Parietal lobe (tissue), 2 donors: ENCODE measurements at places on chromosomes 2 and 18. TPM values are rescaled to one million over a fixed set of nuclear protein-coding genes. Genes with fewer than 3 reads are reported as not detected.

CPS1 gene
- 3.1 TPM for total RNA-seq

CNGA3 gene
- total RNA-seq, result 6.3 TPM

DYNAP gene
- not detected for total RNA-seq

RASGRP3 gene
- total RNA-seq, result 12.2 TPM

C2orf80 gene
- total RNA-seq, result 21.0 TPM

CIB4 gene
- total RNA-seq, result not detected

RFTN2 gene
- 26.0 TPM for total RNA-seq

GNAL gene
- total RNA-seq, result 59.8 TPM

PCARE gene
- not detected for total RNA-seq

DQX1 gene
- not detected for total RNA-seq
